Ecto neural progenitor cell (in vitro differentiated cells): ENCODE measurements at places on chromosomes 7 and 10.

GRCh38 chr7:118731854-118732253, 507.4 kb downstream of the ANKRD7 start:
- no peak for DNase-seq

GRCh38 chr10:132920101-132920925, 22.1 kb downstream of the CFAP46 start:
- DNase-seq, result no peak

DNA sequence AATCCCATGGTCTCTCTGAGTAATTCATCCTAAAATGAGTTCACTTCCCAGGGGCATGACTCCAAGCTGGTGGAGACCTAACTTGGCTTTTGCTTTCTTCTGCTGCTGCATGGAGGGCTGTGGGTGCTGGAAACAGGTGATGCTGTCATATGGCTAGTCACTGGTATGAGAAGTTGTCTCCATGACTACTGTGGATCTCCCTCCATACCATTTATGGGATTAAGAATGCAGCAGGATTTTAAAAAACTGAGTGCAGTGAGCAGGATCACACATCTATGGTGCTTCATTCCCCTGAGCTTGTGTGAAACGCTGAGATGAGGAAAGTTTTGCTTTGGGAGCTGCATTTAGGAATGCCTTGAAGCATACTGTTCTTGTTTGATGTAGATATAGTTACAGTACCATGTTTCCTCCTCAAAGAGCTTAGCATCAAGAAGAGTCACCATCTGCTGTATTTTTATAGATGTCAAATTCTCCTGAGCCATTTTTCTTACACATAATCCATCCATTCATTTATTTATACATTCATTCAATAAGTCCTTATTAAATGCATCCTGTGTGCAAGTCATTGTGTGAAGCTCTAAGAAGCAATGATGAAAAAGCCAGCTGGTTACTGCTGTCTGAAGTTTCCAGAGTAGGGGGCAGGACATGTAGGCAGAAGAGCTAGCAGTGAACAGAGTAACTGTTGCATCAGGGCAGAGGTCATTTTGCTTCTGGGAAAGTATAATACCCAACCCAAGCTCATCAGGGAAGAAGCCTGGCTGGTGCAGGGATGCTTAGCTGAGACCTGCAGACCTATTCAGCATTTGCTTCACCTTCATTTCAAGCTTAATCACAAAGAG, 534.8 kb downstream of the AUTS2 start:
- DNase-seq, result no peak

DNA sequence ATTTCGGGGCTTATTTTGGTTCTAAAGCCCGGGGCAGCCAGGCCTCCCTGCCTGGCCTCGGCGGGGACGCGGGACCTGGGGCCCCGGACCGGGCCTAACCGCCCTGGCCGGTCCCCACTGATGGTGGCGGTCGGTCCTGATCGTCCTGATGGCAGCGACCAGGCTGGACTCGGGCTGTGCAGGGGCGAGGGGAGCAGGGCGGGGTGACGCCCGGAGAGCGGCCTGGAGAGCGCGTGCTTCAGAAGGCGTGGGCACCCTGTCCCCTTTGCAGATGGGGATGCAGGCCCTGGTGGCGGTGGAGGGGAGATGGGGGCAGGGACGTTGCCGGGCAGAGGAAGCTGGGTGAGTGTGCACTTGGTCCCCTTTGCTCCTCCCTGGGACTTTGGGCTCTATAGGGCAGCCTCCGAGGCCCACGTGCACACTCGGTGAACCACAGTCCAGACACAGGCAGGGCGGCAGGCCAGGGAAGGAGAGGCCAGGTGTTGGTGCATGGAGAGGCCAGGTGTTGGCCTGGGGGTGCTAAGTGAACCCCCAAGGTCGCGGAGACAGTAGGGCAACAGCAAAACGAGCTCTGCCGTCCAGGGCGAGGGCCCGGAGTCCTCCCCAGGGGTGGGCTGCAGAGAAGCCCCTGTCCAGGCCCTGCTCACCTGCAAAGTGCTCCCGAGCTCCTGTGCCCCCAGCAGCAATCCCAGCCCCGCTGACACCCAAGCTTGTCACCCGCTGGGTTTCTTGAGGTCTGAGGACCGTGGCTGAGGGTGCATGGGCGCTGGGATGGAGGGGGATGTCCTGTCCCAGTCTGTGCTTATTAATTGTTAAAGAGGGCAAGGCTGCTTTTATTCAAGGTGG, 42.4 kb upstream of the FAM20C start:
- peak; percentile 68 for DNase-seq

GRCh38 chr10:6583447-6583846, 3.4 kb upstream of the PRKCQ start:
- no peak for DNase-seq

DNA sequence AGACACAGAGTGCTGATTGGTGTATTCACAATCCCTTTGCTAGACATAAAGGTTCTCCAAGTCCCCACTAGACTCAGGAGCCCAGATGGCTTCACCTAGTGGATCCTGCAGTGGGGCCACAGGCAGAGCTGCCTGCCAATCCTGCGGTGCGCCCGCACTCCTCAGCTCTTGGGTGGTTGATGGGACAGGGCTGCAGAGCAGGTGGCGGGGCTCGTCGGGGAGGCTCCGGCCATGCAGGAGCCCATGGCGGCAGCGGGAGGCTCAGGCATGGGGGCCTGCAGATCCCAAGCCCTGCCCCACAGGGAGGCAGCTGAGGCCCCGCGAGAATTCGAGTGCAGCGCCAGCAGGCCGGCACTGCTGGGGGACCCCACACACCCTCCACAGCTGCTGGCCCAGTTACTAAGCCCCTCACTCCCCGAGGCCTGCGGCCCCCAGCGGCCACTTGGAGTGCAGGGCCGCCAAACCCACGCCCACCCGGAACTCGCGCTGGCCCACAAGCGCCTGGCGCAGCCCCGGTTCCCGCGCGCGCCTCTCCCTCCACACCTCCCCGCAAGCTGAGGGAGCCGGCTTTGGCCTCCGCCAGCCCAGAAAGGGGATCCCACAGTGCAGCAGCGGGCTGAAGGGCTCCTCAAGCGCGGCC, 7.7 kb upstream of the BET1 start:
- DNase-seq, result no peak

DNA sequence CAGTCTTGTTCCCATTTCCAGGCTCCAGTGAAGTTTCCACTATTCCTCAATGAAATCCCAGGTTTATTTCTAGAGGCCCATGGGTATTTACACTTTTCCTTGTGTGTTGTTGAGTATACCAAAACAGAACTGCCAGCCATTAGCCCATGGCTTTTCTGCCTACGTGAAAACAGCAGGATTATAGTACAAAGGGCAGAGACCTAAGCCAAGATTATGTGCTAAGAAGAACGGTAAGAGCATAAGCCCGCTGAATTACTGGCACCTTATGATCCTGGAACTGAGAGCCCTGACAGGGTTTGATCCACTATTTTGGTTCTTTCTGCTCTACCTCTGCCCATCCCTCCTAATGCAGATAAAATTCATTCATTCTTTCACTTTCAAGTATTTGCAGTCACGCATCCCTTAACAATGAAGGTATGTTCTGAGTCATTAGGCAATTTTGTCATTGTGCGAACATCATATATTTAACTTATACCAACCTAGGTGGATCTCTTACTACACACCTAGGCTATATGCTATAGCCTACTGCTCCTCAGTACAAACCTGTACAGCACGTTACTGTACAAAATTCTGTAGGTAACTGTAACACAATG, 16.0 kb downstream of the SEMA3C start:
- no peak for DNase-seq

GRCh38 chr10:125030567-125031197, 88.8 kb downstream of the ZRANB1 start:
- DNase-seq, result no peak

DNA sequence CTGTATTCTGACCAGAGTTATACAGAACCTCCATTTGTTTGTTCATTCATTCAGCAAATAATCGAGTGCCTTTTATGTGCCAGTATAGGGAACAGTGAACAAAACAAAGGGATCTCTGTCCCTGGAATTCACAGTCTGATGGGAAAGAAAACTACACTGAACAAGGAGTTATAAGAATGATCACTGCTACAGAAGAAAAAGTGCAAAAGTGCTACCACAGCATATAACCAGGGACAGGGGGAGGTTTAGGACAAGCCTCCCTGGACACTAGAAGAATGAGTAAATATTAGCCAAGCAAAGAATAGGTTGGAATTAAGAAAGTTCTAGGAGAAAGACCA, 4.2 kb downstream of the CLDN12 start:
- no peak for DNase-seq

DNA sequence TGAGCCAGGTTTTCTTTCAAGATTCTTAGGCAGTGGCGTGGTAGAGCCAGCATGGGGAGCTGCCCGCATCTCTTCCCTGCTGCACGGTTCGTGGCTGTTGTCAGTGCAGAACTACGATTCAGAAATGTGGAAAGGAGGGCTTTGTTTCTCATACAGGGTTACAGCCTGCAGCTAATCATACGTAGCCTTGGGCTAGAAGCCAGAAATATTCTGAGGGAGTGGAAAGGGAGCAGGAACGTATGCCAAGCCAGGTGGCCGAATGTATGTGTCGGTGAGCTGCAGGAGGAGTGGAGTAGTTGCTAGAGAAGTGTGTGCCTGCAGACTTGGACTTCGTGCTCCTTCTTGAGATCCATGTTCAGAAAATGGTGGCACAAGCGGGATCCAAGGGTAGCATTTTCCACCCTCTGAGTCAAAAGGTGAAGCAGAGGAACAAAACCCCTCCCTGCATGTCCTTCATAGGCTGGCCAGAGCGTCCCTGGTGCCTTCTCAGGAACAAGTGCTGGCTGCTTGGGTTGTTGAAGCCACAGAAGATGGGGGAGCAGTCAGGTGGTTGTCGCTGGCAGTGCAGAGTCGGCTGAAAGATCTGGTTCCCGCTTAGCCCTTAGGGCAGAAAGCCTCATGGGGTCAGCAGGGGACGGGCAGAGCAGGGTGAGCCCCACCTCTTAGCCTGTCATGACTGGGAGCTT, 40.9 kb downstream of the LANCL2 start:
- DNase-seq, result no peak

GRCh38 chr10:127919418-127920271, 12.7 kb downstream of the PTPRE start:
- DNase-seq, result no peak

DNA sequence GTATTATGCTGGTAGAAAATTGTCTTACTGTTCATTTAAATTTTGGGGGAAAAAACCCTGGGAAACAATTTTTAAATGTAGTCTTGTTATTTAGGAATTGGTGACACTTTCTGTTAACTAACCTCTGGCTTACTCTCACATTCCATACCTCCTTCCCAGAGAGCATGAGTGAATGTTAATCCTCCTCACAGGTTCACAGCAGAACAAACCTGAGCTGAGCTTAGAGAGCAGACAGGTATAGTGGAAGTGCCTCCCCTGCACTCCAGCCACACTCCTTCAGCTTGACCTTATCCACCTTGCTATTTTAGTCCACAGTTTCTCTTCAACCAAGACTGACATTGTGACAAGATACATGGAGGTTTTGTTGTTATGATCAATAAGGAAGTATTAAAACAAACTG, 235.9 kb downstream of the FOXP2 start:
- no peak for DNase-seq

DNA sequence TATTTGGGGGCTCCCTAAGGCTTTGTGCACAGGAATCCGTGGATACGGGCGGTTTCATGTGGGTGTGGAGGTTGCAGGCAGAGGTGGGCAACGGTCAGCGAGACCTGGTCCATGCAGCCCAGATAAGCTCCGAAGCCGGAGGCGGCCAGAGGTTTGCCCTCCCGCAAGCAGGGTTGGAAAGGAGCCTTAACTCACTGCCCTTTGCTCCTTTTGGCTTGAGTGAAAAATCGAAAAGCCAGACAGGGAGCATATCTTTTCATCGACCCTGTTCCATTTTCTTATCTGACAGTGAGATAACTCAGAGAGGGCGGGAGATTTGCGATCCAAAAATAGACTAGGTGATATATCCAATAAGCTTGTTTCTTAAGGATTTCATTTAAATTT, 1.5 kb downstream of the GRM3 start:
- no peak for DNase-seq

DNA sequence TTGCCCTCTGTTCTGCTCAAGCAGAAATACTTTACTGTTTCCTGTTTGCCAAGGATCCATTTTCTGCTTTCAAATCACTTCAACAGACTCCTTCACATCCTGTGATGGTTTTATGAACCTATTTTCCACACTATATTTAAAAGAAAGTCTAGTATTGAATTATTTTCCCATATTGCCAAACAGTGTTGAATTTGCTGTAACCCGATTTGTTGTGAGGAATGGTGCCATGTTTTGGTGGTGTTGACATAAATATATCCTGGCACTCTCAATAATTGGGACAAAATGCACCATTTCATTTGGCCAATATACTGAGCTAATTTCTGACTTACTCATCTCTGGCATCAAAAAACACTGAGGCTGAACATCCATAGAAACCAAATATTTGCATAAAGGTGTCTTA, 615.4 kb upstream of the SEMA3D start:
- DNase-seq, result no peak

- peak; percentile 80 for DNase-seq
Measured at GRCh38 chr10:63520500-63521415, at the start of gene REEP3. REEP3 (plus strand) TSS chr10:63521401; CDS start chr10:63521546, 145 bp downstream.

GRCh38 chr7:3882782-3883181, 581.7 kb downstream of the SDK1 start:
- DNase-seq, result no peak

DNA sequence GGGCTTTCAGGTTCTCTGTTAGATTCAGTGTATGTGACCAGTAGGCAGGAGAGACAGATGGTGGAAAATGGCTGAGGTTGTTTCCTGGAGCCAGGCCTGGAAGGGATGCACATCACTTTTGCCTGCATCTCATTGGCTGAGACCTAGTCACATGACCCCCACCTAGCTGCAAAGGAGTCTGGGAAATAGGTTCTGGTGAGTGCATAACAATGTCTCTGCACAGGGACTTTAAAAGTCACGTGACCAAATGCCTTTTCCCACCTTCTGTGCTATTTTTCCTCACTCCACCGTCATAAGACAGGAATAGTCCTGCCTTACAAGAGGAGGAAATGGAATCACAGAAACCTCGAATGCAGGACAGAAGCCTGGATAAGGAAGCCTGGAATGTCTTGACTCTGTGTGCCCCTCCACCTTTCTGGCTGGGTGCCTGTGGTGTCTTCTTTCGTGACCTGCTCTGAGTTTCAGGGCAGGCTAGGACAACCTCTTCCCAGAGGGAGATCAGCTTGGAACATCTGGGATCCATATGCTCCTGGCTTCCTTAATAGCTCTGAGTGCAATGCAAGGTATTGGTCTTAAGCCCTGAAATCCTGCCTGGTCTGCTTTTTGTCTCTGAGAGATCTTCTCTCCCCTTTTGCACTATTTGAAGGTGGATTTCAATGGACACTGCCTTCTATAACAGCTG, 139.9 kb upstream of the ZNF438 start:
- no peak for DNase-seq

DNA sequence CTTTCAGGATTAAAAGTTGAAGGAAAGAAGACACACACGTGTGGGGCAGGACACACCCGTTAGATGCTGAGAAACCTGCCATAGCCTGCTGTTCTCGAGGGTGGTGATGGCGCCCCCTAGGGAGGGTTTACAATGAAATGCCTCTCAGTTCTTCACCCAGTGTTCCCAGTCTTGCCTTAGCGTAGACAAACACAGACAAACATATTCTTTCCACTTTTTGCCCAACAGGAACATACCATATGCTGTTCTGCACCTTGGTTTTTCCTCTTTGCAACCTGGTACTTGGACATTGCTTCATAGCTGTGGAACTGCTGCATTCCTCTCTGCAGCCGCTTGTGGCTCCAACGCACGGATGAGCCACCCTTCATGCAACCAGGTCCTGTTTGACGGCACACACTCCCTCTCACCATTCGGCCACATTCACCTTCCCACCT, 23.3 kb upstream of the HSPA12A start:
- no peak for DNase-seq

GRCh38 chr10:114682532-114682931, 24.5 kb upstream of the ABLIM1 start:
- DNase-seq, result no peak
